Thyroid gland (tissue), 4 donors: ENCODE measurements at places on chromosomes 1 and 21. TPM values are rescaled to one million over a fixed set of nuclear protein-coding genes. Genes with fewer than 3 reads are reported as not detected.

DNA sequence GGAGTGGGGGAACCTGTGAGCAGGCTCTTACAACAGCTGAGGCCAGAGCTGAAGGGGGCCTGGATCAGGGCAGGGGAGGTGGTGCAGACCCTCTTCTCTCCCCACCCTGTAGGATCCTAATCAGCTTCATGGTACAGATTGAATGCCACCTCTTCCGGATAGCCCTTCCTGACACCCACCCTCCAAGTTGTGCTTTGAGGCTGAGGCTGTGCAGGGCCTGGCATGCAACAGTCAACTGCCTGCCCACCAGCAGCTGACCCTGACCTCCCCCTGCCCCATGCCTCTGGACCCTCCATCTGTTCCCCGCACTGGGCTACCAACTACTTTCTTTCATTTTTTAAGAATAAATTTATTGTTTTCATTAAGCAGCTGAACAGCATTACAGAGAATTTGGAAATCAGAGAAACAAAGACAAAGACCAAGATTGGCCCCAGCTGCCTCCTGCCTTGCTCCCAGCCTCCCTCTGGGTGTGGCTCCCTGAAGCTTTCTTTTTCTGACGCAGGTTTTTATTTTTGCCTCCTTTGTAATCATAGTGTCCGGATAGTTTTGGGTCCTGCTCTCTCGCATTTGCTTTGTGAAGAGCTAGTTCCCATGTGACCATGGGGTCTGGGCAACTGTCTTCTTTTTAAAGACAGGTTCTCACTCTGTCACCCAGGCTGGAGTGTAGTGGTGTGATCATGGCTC lies 12.8 kb downstream of the ZNF362 start:
- H3K27me3 ChIP-seq: no peaks in the 10 kb centered on the region
- no peak overlapping the region for H3K27ac ChIP-seq
- no peaks in the 10 kb centered on the region for H3K36me3 ChIP-seq
- no peak for DNase-seq
- peaks cover 15% of the 10 kb centered on the region for H3K4me1 ChIP-seq

DNA sequence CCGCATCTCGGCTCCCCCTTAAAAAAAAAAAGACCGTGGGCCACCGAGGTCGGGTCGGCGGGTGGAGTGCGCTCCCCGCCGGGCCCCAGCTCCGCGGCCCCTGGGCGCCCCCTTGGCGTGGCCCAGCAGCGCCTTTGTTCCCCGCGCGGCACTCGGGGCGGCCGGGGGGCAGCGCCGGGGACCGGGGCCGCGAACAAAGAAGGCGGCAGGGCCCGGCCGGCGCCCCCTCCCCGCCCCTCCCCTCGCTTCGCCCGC lies 571 bp downstream of the MARCKSL1 start:
- no peaks in the 10 kb centered on the region for H3K27me3 ChIP-seq
- peaks cover 4% of the 10 kb centered on the region for H3K36me3 ChIP-seq

- no peak overlapping the region for H3K4me3 ChIP-seq
- no peaks in the 10 kb centered on the region for H3K27me3 ChIP-seq
- H3K36me3 ChIP-seq: no peaks in the 10 kb centered on the region
- DNase-seq: no peak
Observed at GRCh38 chr21:44489962-44490361, 34.7 kb downstream of the LRRC3 start.

GRCh38 chr21:37257967-37258877 lies 8.9 kb downstream of the VPS26C start:
- H3K27me3 ChIP-seq: no peaks in the 10 kb centered on the region
- no peaks in the 10 kb centered on the region for H3K36me3 ChIP-seq
- peak overlapping the region; percentile 48 for H3K27ac ChIP-seq
- peaks cover 9% of the 10 kb centered on the region for H3K4me1 ChIP-seq
- DNase-seq: peak; percentile 54

- no peak overlapping the region for H3K4me3 ChIP-seq
- no peaks in the 10 kb centered on the region for H3K27me3 ChIP-seq
- no peak for DNase-seq
- no peaks in the 10 kb centered on the region for H3K36me3 ChIP-seq
Observed at GRCh38 chr1:79235301-79236002, 228.9 kb upstream of the ADGRL4 start.

- H3K4me3 ChIP-seq: no peak overlapping the region
- H3K27me3 ChIP-seq: no peaks in the 10 kb centered on the region
- DNase-seq: no peak
- H3K27ac ChIP-seq: no peak overlapping the region
Observed at GRCh38 chr21:35724156-35724555, 336.2 kb downstream of the SETD4 start.

The RPTN gene
- not detected for total RNA-seq

The SLC2A5 gene
- 1.1 TPM for total RNA-seq

The CELA2A gene
- total RNA-seq: not detected

The VWA1 gene
- 23.8 TPM for total RNA-seq

The KRTAP23-1 gene
- not detected for total RNA-seq

The CD101 gene
- total RNA-seq: 0.79 TPM
